ENCODE measurements at places on chromosomes 16 and 17.

DNA sequence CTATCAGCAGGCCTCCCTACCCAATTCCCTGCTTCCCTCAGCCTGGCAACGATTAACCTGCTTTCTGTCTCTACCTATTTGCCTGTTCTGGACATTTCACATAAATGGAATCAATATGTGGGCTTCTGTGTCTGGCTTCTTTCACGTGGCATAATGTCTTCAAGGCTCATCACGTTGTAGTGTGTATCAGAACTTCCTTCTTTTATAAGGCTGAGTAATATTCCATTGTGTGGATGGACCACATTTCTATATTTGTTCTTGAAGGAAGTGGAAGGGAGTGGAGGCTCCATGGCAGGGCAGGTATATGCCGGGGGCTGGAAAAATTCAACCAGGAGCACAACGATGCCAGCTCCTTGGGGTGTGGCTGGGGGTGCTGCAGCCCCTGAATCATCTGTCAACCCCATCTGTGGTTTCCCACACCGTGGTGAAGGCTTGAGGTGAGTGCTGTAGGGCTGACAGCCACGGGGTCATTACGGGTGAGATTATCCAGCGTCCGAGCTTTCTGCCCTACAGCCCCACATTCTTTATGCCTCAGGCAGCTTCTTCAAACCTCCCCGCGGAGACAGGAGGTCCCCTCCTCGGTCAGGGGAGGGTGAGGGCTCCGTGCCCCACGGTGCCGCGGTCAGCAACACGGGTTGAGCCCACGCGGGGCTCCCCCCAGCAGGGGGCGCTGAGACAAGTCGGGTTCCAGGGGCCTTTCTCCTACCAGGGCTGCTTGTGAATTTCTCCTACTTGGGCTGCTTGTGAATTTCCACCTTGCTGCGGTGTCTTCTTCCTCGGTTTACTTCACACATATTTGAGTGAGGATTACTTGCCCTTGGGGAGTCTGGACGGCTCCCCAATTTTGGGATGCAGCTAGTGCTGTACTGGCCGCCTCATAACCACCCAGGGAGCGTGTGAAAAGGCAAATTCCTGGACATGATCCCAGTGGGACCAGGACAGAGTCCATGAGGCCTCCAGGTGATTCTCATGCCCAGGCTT lies 18.3 kb upstream of the WFIKKN2 start:
- DNase-seq = peak; percentile 37

DNA sequence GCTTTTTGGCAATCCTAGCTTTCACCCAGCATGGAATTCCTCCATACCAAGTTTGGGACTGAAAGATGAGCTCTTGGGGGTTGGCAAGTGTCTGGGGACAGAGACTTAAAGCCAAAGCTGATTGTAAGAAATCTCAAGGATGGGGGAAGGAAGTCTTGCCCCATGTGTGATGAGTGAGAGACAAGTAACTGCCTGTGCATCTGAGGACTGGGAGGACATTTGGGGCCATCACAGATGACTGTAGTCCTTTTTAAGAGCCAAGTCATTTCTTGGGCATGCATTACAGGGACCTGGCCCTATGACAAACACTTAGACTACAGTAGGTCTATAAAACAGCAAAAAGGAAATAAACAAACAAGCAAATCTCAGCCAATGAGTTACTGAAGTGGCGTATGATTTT lies 36.3 kb upstream of the CCL2 start:
- no peak for DNase-seq

GRCh38 chr17:57535249-57535966 lies 209.7 kb downstream of the CCDC182 start:
- peak; percentile 74 for DNase-seq

GRCh38 chr16:86377251-86378022 lies 132.9 kb upstream of the FOXF1 start:
- DNase-seq = no peak

DNA sequence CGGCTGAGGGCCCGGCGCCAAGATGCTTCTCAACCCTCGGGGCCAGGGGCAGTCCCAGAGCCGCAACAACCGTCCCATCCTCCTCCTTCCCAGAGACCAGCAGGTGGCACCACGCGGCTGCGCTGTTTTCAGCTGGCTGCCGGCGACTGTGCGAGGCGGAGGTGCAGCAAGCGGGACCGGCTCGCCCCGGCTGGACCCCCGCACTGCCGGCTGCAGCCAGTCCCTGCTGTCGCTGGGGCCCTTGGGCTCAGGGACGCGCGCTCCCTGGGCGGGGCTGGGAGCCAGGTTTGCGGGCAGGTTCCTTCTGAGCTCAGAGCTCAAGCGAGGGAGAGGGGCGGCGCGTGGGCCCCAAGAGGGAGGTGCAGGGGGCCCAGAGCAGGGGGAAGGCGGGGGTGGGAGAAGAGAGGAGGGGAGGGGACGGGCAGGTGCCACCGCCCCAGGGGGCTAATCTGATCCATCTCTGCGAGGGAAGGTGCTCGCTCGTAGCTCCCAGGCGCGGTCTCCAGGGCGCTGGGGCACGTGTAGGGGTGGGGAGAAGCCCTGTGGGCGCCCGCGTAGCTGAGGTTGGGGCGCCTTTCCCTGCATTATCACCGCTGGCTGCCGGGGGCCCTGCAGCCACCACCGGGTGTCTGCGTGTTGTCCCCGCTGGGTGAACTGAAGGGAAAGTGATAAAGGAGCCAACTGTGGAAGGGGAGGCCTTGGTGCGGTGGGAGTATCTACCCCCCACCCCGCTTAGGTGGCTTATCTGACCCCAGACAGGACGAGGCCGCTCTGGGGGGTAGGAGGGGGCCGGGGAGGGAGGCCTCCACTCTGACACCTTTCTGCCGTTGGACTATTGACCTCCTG lies 24.2 kb downstream of the STAT5A start:
- peak; percentile 94 for DNase-seq

- no peak for DNase-seq
Observed at GRCh38 chr17:45784293-45784740, at the start of gene CRHR1. Gene CRHR1, plus strand, starts transcription at chr17:45784320. Its CDS starts 225 bp downstream, at chr17:45784545.

DNA sequence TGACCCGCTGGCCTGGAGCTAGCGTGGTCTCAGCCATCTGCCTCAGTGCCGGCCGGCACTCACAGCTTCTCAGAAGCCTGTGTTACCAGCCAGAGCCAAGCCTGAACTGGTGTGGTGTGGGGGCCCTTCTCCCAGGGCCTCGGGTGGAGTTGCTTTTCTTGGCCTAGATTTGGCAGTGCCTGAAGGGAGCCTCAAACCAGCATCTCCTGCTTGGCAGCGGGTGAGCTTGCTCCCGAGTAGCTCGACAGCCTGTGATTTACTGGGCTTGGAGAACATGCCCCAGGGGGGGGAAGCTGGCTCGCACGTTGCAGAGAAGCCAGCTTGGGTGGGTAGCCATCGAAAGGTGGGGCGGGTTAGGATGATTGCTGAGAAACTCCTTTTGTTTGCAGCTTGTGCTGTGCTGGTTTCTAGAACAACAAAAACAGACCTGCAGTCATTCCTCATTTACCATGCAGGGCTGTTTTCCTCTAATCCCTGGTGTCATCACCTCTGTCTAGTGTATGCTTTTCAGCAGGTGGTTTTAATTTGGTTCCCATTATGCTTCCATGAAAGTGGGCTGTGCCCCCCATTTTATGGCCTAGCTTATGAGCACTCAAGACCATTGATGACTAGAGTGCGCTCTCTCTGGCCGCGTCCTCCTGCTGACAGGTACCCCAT lies 42.2 kb downstream of the TBCD start:
- no peak for DNase-seq

GRCh38 chr17:35099908-35100307 lies 19.8 kb downstream of the RAD51D start:
- DNase-seq = no peak

DNA sequence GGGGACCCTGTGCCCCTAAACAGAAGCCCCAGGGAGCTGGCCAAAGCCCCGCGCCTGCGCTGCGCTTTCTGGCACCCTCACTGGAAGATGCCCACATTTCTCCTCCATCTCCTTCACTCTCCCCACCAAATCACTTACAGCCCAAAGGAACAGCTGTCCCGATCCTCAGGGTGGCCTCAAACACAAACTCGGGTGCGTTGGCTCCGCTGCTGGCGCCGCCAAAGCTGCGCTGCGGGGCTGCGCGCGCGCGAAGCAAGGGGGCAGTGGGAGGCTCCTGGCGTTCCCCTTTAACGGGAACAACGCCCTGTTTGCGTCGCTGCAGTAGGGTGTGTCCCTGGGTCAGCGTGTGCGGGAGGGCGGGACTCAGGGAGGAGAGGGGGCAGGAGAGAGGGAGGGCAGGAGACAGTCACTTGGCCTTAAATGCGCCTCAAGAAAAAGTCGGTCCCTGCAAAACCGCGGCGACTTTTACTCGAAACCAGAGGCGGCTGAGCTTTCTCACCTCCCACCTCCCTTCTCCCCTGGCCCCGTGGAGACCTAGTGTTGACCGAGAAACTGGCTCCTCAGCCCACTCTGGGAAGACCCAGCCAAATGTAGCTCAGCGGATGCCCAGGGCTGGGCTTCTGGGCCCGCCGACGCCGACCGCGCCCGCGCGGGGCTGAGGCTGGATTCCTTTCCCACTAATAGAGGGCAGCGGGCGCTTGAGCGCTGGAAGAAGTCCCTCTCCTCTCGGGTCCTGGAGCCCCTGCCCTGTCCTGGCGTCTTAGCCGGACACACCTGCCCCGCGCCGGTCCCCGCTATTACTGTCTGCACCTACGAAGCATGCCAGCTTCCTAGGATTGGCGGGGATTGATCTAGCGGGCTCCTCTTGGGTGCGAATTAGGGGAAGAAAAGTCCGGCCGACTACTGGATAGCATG lies 2.6 kb downstream of the PMP22 start:
- peak; percentile 93 for DNase-seq

GRCh38 chr17:41895617-41896016 lies 23.1 kb downstream of the ACLY start:
- DNase-seq = no peak

- DNase-seq = no peak
Observed at GRCh38 chr17:67620636-67621035, 97.1 kb upstream of the NOL11 start.

GRCh38 chr16:9992441-9992840 lies 189.8 kb downstream of the GRIN2A start:
- DNase-seq = no peak

DNA sequence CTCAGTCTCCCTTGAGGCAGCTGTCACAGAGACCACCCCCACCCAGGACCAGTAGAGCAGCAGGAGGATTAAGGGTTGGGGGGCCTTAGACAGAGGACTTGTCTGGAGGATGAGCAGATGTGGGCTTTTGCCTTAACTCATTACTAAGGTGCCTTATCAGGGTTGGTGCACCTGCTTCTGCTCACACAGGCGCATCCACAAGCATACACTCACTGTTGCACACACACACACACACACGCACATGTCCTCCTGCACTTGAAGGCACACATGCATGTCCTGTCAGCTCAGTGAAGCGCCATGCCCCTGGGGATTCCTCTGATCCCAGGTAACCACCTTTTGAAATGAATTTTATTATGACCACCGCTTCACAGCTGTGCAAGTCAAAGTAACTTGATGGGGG lies 1.2 kb downstream of the GFAP start:
- no peak for DNase-seq

- DNase-seq = no peak
Observed at GRCh38 chr16:46916980-46917379, 32.8 kb downstream of the GPT2 start.

DNA sequence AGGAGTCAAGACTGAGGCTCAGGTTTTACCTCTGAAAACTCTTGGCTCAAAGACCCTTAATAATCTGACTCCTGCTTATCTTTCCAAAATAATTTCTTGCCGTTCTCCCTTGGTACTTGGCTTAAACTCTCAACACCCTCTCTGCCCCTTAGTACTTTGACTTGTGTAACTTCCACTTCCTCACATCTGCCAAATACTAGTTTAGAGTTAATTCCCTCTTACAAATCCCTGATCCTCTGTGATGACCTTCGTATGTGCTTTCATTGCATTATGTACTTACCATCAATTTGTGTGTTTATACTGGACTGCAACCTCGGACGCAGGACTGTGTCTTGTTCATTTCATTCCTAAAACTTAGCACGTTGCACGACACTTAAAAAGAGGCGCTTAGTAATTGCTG lies 35.2 kb downstream of the ZNF207 start:
- DNase-seq = no peak

DNA sequence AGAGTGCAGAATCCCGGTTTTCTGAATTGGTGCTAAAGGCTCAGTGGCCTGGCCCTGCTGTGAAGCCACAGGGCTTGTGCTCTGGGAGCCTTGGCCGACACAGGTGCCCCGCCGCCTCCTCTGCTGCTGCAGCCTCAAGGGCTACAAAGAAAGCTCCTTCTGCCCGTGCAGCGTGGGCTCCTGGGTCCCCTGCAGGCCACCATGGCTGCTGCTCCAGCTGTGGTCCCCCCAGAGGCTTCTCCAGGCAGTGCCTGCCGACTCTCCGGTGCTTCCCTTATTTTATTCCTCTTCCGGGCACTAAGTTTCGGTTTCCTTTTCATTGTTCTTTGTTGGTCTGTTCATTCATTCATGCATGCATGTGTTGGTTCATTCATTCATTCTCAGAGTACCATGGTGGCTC lies 53.1 kb downstream of the CMIP start:
- DNase-seq = no peak

DNA sequence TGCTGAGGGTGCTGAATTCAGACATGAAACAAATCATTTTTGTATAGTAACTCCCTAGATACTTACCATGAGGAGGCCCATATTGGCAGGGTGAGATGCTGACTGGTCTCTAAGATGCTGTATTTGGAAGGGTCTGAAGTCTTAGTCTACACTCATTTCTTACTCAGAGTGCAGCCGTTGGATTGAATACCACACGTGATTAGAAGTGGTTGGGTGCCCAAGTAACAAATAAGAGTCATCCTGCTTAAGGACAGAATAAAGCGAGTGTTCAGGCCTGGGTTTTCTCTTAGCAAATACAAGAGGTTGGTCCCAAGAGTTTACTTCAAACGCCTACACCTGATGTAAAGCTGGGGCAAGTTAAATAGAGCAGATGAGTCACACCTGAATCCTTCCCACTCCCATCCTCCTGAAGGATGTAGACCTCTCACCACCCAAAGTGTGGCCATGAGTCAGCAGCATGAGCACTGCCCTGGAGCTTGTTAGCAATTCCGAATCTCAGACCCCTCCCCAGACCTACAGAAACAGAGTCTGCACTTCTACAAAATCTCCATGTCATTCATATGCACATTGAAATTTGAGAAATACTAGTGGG lies 284.6 kb upstream of the CDH5 start:
- DNase-seq = no peak

DNA sequence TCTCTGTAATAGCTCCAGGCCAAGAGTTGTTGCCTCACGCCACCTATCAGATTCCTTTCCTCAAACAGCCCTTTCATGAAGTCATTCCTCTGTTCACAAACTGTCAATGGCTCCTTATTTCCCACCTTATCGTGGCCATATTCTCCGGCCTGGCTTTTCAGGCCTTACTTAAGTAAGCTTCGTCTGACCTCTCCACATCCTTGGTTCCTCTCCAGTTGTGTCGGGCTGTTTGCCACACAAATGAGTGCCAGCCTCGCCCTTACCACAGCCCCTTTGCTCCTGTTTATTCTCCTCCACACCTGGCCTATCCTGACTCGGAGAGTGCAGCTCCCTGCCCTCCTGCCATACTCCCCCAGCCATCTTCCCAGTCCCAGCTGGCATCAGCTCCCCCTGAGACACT lies 2.0 kb downstream of the TP53I13 start:
- DNase-seq = no peak

DNA sequence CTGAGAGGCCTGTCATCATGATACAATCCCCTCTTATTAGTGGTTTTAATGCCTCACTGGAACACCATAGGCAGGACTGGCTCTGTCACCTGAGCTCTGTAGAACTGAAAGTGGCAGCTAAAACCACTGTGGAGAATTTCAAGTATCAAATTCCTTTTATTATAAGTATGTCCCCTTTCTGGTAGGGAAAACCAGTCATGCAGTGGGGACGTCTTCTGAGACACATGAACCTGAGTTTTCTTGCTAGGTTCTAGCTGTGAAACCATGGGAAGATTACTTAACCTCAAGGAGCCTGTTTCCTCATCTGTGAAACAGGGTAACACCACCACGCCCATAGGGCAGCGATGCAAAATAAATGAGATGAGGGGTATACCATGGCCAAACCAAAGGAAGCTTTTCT lies 4.7 kb downstream of the VAC14 start:
- no peak for DNase-seq
